ENCODE measurements at places on chromosomes 13 and 19.

- no peak overlapping the region for H3K4me3 ChIP-seq
- peaks cover 4% of the 10 kb centered on the region for H3K36me3 ChIP-seq
- H3K27me3 ChIP-seq = no peaks in the 10 kb centered on the region
- no peak for DNase-seq
- peaks cover 15% of the 10 kb centered on the region for H3K4me1 ChIP-seq
Measured at GRCh38 chr19:1366899-1367870, 16.5 kb upstream of the NDUFS7 start.

DNA sequence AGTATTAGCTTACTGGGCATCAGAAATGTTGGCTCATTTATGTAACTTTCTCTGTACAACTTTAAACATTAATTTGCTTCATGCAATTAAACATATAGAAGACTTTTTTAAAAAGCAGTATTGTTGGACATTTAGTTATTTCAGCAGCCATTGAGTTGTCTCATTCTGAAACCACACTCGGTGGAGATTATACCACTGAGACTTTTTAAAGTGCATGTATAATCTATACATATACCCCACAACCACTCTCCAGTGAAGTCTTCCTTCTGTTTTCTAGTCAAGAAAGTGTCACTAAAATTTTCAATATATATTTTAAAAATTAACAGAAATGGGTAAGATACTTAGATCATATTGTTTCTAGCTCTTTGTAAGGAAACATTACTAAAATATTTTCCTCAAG, 15.5 kb downstream of the SETDB2 start:
- H3K4me3 ChIP-seq = no peak overlapping the region
- peaks cover 9% of the 10 kb centered on the region for H3K36me3 ChIP-seq
- H3K4me1 ChIP-seq = no peaks in the 10 kb centered on the region
- no peaks in the 10 kb centered on the region for H3K27me3 ChIP-seq

DNA sequence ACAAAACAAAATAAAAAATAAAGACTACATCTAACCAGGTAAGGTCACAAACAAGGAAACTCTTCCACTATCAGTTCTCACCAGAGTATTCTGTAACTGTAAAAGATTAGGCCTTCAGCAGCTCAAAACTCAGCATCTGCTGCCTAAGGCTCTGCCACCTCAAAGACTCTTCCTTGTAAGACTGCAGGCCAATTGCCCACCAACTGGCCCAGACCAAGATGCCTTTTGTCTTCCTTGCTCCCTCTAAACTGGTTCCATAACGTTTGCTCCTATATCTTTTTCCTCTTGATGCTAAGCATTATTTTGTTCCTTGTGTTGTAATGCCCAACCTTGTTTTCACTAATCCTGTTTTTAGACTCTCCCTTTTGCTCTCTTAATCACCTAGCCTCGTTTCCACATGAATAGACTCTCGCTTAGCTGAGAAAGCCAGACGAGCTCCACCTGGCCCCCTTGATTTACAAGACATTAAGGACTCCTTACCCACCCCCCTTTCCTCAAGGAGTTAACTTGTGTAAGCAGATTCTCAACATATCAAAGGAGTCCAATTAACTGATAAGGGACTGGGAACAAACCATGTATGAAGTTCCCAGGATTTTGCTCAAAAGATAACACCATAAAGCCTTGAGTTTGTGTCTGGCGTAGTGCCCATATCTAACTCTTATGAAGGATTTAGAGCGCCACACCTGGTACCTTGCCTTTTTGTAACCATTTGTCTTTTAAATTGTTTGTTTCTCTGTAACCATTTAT, 1.5 kb downstream of the ZNF814 start:
- peak; percentile 71 for DNase-seq
- H3K27ac ChIP-seq = peak overlapping the region; percentile 81

- peak; percentile 75 for DNase-seq
- H3K4me1 ChIP-seq = peaks cover 15% of the 10 kb centered on the region
- no peak overlapping the region for H3K4me3 ChIP-seq
- no peaks in the 10 kb centered on the region for H3K36me3 ChIP-seq
- H3K27ac ChIP-seq = no peak overlapping the region
Measured at GRCh38 chr19:30696514-30696913, 324.3 kb downstream of the ZNF536 start.

DNA sequence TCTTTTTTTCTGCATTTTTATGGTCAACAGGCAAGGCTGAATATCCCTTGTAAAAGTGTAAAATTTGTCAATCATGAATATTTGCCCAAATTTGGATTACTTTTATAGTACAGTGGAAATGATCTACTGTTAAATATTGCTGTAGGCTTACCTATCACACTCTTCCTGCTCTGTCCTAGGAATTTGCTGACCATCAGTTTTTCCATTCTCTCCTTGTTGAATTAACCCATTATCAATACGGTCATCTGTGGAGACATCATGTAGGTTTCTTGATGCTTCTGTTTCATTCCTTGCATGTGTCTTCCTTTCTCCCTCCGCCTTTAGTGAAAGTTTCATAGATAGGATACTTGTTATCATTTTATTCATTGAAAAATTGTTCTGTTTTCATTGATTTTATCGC, 139.6 kb upstream of the TUBA3C start:
- H3K27ac ChIP-seq = no peak overlapping the region
- H3K4me1 ChIP-seq = no peaks in the 10 kb centered on the region
- H3K4me3 ChIP-seq = no peak overlapping the region

DNA sequence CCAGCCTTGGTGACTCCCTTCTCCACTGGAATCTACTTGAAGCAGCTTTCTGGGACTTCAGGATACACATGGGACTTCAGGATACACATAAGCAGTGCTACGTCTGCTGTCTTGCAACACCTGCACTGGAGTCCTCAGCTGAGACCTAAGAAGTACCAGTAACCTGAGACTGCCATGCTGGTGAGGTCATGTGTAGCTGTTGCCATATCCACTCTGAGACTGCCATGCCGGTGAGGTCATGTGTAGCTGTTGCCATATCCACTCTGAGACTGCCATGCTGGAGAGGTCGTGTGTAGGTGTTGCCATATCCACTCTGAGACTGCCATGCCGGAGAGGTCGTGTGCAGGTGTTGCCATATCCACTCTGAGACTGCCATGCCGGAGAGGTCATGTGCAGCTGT, 937.9 kb downstream of the EFNB2 start:
- H3K27ac ChIP-seq = no peak overlapping the region
- no peak for DNase-seq
- no peak overlapping the region for H3K4me3 ChIP-seq
- H3K36me3 ChIP-seq = no peaks in the 10 kb centered on the region

Measured in neural progenitor cell (in vitro differentiated cells).